ENCODE measurements at places on chromosomes 1 and 21.
A peak's percentile ranks its signal among the peaks of the same experiment; 100 is the strongest.

GRCh38 chr1:110196917-110197765 is 13.0 kb upstream of the KCNC4 start:
- peak; percentile 36 for DNase-seq

DNA sequence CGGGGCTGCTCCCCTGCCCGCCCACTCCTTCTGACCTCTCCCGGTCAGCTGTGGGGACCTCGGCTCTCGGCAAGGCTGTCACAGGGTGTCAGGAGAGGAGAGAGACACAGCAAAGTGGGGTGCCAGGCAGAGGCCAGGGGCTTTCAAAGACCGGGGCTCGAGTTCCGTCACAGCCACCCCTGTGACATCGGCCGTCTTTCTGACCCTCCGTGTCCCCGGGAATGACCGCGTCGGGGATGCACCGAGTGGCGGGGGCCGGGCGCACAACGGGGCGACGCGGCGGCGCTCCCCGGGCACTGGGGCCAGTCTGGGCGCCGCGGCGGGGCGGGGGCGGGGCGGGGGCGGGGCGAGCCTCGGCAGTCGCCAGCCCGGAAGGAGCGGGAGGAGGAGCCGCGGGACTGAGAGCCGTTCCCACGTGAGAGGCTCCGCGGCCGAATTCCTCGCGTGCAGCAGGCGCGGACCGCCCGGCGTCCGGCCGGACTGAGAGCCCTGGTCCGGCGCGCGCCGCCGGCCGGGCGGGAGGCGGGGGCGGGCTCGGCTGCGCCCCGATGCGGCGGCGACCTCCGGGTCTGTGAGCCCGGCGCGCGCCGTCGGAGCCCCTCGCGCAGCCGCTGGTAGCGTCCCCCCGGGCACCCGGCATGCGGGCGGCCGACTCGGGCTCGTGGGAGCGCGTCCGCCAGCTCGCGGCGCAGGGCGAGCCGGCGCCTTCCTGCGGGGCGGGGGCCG is 229.7 kb upstream of the TMEM51 start:
- DNase-seq: peak; percentile 30

DNA sequence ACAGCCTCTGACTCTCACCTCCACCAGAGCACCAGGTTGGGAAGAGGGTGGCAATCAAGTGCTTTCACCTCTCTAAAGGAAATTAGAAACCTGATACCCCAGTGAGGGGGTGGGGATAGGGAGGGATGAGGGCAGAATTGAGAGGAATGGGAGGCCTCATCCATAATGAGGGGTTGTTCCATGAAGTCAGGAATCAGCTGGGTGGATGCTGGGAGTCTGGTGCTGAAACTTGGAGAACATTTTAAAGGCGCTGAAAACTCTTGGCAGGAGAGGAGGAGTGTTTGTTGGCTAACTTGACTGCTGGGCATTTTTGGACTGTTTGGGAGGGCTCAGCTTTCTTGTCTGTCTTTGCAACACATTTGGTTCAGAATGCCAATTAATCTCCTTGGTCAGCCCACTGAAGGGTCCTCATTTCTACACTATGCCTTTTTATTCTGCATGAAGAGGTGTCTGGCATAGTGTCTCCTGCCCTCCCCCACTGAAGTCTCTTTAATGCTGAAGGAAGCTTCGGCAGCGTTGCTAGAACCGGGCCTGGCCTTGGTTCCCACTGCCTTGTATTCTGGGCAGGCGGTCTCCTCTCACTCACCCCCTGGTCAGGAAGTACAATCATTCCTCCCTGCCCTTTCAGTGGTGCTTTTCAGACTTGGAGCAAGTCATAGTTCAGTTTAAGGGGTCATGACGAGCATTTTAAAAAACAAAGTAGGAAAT is 2.2 kb downstream of the PHGDH start:
- DNase-seq: no peak

- DNase-seq: no peak
These were observed 113.6 kb upstream of the TIAM1 start for GRCh38 chr21:31457675-31458074.

Data from stimulated activated CD4-positive, alpha-beta T cell treated with anti-CD3 and anti-CD28 coated beads, Interleukin-4, amount 100 ng/mL, for 1 hour (primary cell).